ENCODE measurements at places on chromosomes 5 and 9. TPM values are rescaled to one million over a fixed set of nuclear protein-coding genes. Genes with fewer than 3 reads are reported as not detected.

DNA sequence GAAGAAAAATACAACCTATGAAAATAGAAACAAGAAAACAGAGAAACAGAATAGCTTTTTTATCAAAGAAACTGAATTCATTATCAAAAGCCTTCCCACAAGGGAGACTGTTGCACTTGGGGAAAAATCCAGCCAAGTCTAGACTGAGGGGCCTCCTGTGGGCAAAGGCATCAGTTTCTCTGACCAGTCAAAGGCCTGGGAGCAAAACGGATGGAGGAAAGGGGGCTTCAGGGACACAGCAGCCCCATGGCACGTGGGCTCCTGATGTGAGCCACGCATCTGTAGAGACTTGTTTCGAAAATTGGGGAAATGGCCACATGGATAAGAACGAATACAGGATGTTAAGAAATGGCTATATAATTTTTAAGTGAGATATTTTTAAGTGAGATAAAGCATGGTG is 21.1 kb downstream of the ZDHHC11B start:
- ATAC-seq = no peak

DNA sequence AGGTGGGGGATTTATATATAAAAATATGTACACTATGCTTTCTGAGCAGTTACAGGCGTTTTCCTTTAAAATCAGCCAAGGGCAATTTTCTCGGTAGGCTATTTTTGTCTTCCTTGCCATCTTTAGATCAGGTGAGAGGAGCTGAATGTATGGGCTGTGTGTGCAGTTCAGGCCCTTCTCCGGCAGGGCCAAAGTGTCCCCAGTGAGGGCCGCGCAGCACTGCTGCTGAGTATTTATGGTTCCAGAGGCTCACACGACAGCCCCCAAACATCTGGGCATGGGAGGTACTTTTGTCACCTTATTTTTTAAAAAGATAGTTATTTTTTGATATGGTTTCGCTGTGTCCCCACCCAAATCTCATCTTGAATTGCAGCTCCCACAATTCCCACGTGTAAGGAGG is 11.5 kb downstream of the GFPT2 start:
- no peak for ATAC-seq

DNA sequence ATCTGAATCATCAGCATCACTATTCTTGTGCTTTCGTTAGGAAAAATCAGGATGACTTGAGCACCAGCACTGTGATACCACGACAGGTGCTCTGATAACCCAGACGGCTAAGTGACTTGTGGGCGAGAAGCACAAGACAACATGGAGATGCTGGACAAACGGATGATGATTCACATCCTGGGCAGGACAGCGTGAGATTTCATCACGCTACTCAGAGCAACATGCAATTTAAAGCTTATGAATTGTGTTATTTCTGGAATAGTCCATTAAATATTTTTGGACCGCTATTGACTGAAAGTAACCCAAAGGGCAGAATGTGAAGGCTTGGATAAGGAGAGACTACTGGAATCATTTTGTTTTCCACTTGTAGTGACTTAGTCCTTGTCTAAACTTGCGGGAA is 114.8 kb upstream of the DAPK1 start:
- no peak for ATAC-seq

DNA sequence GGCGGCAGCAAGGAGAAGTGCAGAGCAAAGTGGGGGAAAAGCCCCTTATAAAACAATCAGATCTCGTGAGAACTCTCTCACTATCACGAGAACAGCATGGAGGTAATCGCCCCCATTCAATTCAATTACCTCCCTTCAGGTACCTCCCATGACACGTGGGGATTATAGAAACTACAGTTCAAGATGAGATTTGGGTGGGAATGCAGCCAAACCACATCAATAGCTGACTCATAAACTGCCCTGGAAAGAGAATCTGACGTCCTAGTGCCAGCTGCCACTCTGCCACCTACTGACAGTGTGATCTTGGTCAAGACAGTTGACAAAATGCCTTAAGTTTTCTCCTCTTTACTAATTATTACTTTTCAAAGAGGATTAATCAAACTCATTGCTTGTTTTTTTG is 128.3 kb downstream of the GPBP1 start:
- peak; percentile 54 for ATAC-seq

DNA sequence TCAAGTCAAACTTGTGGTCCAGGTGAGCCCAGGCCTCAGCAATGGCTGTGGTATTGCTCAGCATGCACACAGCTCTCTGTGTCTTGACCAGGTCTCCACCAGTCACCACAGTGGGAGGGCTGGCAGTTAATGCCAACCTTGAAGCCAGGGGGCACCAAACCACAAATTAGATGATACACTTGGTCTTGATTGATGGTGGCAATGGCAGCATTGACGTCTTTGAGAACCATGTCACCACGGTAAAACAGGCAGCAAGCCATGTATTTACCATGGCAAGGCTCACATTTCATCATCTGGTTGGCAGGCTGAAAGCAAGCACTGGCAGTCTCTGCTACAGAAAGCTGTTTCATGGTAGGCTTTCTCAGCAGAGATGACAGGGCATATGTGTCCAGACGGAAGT is 40.0 kb downstream of the NIM1K start:
- no peak for ATAC-seq

- ATAC-seq = no peak
These were observed 293.5 kb downstream of the TRIM32 start for GRCh38 chr9:116980582-116981120.

DNA sequence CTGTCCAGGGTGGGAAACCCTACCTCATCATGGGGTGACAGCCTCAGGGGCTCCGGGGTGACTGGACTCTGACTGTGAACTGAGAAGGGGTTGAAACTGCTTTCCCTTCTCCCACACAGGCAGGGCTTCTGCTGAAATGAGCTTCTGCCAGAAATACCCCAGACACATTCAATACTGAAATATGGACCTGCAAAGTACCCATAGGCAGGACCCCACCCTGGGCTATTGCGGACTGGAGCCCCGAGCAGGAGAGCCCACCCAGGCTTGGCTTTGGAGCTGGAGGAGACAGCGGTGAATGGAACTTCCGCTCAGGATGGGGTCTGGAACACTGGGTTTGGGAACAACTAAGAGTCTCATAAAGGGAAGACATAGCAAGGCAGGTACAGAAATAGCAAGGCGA is 37.5 kb downstream of the IRX2 start:
- ATAC-seq = no peak

GRCh38 chr9:37951671-37952449 is 47.9 kb upstream of the SLC25A51 start:
- ATAC-seq = no peak

DNA sequence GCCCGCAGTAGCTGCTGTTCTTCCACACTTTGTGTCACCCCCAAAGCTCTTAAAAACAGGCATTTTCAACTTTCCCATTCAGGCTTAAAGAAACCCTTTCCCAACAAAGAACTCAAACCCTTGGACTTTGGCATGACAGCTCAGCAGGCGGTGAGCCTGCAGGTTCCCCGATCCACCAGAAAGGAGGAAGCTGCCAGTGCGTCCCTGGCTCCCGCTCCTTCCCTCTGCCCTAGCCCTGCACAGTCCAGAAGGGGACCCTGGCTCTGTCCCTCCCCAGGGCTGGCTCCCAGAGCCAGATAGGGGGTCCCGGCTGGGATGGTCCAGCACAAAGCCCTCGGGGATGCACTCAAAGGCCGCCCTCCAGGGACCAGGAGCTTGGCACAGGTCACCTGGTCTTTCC is 9.6 kb downstream of the SLC9A3 start:
- no peak for ATAC-seq

DNA sequence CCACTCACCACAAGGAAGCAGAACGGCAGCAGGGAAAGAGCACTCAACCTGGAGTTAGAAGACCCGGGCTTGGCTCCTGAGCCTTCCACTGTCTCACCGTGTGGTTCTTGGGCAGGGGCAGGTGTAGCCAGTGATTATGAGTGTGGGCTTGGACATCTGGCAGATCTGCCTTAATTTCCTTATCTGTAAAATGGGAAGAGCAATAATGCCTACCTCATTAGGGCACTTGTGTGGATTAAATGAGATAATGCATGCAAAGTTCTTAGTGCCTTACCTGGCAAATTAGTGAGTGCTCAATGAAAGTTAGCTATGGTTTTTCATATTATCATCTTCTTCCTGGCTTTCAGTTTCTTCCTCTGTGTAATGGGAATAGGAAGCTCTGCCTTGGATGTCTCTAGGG is 28.1 kb upstream of the COL15A1 start:
- no peak for ATAC-seq

- ATAC-seq = no peak
These were observed 1.9 kb upstream of the SLC44A1 start for GRCh38 chr9:105242557-105242956.

DNA sequence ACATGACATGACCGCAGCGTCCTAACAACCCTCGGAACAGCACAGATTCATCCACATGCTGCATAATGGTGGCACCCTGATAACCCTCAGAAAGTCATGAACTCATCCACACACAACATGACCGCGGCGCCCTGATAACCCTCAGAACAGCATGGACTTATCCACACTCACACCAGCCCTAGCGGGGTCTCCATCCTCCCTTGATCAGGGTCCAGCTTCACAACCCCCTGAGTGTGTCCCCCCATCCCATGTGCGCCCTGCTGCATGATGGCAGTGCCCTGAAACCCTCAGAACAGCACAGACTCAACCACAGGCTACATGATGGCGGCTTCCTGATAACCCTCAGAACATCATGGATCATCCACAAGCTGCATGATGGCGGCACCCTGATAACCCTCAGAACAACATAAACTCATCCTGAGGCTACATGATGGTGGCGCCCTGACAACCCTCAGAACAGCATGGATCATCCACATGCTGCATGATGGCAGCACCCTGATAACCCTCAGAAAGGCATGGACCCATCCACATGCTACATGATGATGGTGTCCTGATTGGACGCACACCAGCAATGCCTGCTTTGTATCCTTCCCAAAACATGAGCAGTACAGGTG is 28.3 kb downstream of the SLC6A3 start:
- ATAC-seq = no peak

DNA sequence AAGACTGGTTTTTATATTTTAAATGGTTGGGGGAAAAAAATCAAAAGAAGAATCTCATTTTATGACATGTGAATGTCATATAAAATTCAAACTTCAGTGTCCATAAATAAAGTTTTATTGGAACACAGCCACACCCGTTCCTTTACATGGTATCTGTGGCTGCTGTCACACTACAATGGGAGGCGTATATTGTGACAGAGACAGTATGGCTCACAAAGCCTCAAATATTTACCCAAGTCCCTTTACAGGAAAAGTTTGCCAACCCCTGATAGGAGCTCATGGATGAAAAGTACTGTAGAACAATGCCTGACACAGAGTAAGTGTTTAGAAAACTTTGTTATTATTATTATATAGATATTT is 5.2 kb upstream of the DUSP1 start:
- no peak for ATAC-seq

DNA sequence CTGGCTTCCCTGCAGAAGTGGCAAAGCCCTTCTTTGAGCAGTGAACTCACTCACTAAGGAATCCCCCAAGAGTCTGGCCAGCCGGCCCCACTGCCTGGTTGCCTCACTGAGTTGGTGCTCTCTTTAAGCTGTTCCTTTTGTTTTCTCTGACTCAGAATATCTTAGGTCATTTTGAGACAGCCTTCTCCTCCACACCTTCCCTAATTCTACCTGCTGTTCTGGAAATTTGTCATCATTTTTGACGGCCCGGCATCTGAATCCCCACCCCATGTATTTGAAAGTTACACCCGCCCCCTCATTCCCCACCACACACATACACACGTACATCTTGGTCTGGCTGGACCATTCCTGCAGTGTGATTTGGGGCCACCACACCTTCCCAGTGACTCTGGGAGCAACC is 41.8 kb downstream of the FGF1 start:
- peak; percentile 73 for ATAC-seq

DNA sequence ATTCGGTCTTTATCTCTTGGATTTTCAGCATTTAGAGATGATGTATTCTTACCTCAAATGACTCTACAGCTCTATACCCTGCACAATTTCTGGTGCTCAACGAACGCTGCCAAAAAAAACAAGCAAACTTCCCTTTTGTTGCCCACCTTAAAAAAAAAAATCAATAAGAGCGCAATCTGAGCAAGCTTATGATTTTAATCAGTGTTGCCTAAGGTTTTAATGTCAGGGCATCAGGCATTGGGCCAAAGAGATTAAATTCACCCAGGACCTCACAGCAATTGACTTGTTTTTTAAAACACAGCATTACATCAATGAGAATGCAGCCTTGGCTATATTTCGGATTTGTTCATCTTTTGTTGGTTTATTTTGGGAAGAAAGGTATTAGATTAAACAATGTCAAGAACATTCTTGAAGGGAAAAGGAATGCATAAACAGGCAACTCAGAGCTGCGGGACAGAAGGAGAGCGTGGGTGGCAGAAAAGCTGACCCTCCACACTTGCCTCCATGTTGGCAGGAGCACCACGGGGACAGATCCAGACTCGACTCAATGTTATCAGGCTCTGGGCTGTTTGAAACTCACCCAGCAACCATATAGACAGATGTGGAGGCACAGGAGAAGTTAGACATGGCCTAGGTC is 127.5 kb upstream of the DAPK1 start:
- ATAC-seq = no peak

- ATAC-seq = no peak
These were observed 21.7 kb upstream of the PCAT7 start for GRCh38 chr9:94533155-94533554.

PCDHB14 gene
- total RNA-seq = 2.0 TPM

ADAMTSL2 gene
- total RNA-seq = 0.88 TPM

IL3 gene
- not detected for total RNA-seq

NTMT1 gene
- total RNA-seq = 18.8 TPM
